ENCODE measurements at places on chromosomes 2 and 18.

DNA sequence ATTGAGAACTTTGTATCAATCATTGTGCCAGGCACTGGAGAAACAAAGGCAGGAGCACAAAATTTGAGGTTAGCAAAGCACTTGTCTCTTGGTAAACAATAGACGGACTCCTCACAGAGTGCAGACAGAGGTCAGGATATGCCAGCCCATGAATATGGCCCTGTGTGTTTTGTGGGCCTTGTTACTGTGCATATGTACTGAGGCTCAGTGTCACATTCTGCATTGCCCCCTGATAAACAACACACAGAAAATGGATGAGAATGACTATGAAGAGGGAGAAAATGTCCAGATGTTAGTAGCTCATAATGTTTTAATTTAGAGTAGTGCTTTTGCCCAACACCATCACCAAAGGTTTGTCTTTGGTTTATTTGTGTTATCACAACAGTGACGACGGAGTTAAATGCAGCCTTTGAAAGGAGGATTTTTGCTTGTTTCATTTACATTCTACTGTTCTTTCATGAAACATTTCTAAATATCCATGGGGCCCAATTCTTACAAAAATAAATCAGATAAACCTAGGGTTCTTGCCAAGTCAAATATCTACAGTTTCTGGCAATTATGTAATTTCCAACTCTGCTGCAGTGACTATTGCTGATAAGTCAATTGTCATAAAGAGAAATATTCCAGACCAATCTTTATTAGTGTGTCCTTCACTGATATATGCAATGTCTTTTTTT lies 14.6 kb upstream of the NT5C1B start:
- DNase-seq = no peak

GRCh38 chr2:178819992-178820391 lies 12.8 kb upstream of the TTN start:
- no peak for DNase-seq

DNA sequence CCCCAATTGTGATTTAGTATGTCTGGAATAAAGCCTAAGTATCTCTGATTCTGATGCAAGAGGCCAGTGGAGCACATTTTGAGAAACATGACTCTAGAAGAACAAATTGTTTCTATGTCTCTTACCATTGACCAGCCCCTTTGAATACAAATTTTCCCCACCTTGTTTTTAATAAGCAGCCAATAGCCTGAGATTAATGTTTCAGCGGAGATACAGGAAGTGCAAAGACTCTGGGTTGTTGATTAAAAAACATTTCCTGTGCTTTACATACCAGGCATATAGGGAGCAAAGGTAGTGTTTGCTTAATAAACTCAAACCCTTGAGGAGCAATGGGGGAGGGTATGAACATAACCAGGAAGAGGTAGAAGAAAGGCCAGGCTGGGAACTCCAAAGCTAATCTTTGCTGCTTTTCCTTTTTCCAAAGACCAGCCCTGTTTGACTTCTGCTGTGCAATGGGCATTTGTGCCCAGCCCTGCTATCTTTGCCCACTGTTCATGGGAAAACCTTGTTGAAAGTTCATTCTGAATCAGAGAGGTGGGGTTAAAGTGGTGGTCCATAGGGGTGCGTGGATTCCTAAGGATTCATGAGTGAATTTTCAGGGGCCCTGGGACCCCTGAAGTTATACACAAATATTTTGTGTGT lies 29.3 kb downstream of the UPP2 start:
- no peak for DNase-seq

GRCh38 chr18:24094561-24094960 lies 44.3 kb upstream of the CABYR start:
- no peak for DNase-seq

Measured in stimulated activated CD8-positive, alpha-beta memory T cell treated with anti-CD3 and anti-CD28 coated beads, Interleukin-4, amount 100 ng/mL, for 1 hour (primary cell).